ENCODE measurements at places on chromosomes 7 and 10.

DNA sequence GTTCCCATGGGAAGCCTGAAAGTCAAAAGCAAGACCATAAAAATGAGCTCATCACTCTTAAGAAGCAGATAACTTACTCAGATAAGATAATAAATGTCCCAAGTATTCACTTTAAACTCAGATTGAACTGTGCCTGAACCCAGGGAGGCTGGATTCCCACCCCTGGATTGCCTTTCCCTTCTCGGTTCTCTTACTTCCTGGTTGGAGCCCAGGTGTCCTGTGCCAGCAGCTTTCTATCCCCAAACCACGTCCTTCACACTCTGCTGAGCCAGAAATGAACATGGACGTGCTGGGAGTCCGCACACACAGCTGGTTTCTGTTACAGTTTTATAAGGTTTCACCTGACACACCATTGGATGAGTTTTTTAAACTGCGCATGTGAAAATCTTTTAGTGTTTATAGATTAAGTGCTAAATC, 636.2 kb upstream of the IGFBP3 start:
- no peak for DNase-seq

GRCh38 chr7:132353936-132354335, 222.3 kb downstream of the PLXNA4 start:
- DNase-seq = no peak

- DNase-seq = no peak
These were observed 35.0 kb downstream of the CNNM1 start for GRCh38 chr10:99364125-99364524.

DNA sequence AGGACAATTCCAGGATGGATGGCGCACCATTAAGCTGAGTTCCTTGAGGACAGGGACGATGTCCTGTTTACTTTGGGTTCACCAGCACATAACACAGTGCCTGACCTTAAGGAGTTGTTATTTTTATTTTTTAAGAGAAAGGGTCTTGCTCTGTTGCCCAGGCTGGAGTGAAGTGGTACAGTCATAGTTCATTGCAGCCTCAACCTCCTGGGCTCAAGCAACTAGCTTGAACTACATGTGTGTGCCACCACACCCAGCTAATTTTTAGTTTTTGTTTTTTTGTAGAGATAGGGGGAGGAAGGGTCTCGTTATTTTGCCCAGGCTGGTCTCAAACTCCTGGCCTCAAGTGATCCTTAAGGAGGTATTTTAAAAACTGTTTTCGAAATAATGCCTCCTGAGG, 1.7 kb upstream of the CALU start:
- no peak for DNase-seq

GRCh38 chr10:108970016-108970415, 953.3 kb downstream of the XPNPEP1 start:
- no peak for DNase-seq

DNA sequence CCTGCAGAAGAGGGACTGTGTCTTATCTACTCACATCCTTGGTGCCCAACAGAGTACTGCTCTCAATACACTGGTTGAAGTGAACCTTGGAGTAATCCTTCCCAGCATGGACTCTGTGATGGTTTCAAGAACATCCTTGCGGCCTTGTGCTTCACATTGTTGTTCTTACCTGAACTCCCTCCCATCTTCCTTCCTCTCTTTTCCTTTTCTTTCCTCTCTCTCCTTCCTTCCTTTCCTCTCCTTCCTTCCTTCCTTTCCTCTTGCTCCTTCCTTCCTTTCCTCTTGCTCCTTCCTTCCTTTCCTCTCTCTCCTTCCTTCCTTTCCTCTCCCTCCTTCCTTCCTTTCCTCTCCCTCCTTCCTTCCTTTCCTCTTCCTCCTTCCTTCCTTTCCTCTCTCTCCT, 26.3 kb downstream of the LAMB1 start:
- no peak for DNase-seq

DNA sequence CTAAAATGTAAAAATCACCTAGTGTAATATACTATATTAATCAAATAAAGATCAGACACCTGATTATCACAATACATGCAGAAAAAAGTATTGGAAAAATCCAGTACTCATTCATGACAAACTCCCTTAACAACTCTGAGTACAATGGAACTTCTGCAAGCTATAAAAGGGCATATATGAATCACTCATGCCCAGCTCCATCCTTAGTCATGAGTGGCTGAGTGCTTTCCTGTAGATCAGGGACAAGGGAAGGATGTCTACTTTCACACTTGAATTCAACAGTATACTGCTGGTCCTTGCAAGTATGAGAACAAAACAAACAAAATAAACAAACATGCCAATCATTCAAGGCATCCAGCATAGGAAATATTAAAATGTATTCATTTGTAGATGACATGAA, 116.5 kb downstream of the ADARB2 start:
- no peak for DNase-seq

DNA sequence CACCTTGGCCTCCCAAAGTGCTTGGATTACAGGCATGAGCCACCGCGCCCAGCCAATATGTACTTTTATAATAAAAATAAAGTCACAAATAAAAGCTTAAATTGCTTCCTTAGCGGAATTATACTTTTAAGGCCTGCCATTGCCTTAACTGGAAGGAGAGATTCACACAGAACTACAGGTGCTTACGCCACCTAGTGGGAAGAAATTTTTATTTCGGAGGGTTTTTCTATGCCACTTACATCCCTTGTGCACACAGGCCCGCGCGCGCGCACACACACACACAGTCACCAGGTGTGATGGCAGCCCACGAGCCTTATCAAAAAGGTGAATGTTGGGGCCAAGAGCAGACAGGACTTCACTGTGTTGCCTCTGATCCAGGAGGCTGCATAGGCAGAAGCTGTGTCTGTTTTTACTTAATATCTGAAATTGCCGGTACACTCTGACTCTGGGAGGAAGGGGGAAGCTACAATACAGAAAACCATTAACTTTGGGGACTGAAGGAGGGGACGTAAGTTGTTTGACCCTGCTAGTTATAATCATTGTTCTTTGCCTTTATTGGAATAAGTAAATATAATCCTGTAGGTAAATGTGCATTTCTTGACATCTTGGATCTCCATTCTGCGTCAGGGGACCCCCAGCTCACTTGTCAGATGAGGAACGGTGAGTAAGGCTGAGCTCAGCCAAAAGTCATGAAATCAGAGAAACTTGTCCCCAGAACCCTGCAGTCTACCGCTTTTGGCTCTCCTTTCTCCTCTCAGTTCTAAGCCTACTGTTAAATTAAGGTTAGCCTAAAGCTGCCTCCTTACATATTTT, 87.1 kb downstream of the SLC16A9 start:
- no peak for DNase-seq

DNA sequence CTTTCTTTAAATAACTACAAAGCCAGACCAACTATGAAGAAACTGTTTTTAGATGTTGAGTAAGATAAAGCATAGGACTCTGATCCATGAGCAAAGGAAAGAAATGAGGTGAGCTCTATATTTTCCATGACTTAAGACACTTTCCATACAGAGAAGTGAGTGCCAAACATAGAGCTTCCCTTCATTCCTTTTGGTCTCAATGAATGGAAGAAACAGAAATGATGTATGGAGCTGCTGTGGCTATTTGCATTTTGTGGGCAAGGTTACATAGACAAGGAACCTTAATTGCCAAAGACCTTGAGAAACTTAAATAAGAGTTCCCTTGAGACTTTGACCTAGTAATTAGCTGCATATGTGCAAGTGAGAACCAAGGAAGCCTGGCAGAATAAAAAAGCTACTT, 1152.2 kb downstream of the XPNPEP1 start:
- no peak for DNase-seq
